ENCODE measurements at places on chromosomes 2 and 18.

GRCh38 chr2:133431289-133431688 lies 137.0 kb downstream of the NCKAP5 start:
- H3K36me3 ChIP-seq: no peaks in the 10 kb centered on the region
- no peaks in the 10 kb centered on the region for H3K4me1 ChIP-seq
- no peak overlapping the region for H3K27ac ChIP-seq
- no peak overlapping the region for H3K4me3 ChIP-seq
- H3K27me3 ChIP-seq: no peaks in the 10 kb centered on the region
- no peak for DNase-seq

GRCh38 chr2:129050101-129050500 lies 731.4 kb upstream of the HS6ST1 start:
- DNase-seq: no peak
- H3K27ac ChIP-seq: no peak overlapping the region
- no peak overlapping the region for H3K4me3 ChIP-seq
- H3K36me3 ChIP-seq: no peaks in the 10 kb centered on the region

DNA sequence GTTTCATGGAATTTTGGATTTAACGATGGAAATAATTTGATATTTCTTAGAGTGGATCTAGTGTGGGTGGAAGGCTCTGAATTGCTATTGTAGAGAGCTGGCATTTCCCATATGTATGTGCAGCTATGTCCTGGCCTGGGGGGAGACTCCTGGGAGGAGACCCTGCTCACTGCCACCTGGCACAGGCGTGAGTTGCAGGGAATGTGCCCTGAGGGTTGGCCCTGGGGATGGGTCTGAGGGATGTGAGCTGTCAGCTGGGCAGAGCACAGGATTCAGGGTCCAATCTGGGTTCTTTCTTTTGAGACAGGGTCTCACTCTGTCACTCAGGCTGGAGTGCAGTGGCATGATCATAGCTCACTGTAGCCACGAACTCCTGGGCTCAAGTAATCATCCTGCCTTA lies 120.2 kb downstream of the CLIP4 start:
- no peak overlapping the region for H3K27ac ChIP-seq
- no peaks in the 10 kb centered on the region for H3K36me3 ChIP-seq
- DNase-seq: no peak

GRCh38 chr2:206990360-206990759 lies 51.0 kb downstream of the CPO start:
- no peak overlapping the region for H3K4me3 ChIP-seq
- no peak overlapping the region for H3K27ac ChIP-seq
- no peaks in the 10 kb centered on the region for H3K36me3 ChIP-seq
- no peak for DNase-seq

DNA sequence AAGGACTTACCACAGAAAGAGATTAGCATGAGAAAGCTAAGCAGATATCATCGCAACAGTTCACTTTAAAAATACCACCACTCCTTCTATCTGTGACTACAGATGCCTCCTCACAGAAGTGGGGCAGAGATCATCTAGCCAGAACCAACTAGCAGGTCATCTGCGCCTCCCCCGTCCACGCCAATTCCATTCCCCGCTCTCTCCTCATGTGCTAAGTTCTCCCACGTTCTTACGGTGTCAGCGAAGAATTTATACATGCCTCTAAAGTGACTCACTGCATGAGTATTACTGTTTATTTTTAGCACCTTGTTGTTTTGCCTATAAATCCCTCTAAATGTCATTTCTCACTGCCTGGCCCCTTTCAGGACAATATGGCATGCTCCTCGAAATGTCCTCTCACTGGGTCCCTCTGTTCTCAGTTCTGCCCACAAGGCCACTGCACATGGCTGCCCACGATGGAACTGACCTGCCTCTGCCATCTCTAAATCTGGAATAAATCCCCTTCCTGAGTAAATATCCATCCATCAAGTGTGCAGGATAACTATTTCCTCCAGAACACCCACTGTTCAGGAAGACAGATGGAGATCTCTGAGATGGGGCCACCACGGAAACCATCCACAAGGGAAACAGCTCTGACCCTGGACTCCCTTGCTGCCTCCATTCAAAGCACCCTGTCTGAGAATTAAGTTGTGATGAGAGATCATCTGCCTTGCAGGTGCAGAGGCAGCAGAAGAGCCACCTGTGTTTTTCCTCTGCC lies 137.7 kb downstream of the IRS1 start:
- H3K27me3 ChIP-seq: no peaks in the 10 kb centered on the region
- no peaks in the 10 kb centered on the region for H3K36me3 ChIP-seq
- H3K27ac ChIP-seq: no peak overlapping the region
- H3K4me3 ChIP-seq: no peak overlapping the region
- DNase-seq: no peak

- H3K27me3 ChIP-seq: no peaks in the 10 kb centered on the region
- H3K27ac ChIP-seq: no peak overlapping the region
- no peak for DNase-seq
Measured at GRCh38 chr2:191250400-191250799, 5.2 kb downstream of the MYO1B start.

All from CD4-positive, alpha-beta memory T cell (primary cell).